ENCODE measurements at places on chromosomes 5 and 9.
A peak's percentile ranks its signal among the peaks of the same experiment; 100 is the strongest.

DNA sequence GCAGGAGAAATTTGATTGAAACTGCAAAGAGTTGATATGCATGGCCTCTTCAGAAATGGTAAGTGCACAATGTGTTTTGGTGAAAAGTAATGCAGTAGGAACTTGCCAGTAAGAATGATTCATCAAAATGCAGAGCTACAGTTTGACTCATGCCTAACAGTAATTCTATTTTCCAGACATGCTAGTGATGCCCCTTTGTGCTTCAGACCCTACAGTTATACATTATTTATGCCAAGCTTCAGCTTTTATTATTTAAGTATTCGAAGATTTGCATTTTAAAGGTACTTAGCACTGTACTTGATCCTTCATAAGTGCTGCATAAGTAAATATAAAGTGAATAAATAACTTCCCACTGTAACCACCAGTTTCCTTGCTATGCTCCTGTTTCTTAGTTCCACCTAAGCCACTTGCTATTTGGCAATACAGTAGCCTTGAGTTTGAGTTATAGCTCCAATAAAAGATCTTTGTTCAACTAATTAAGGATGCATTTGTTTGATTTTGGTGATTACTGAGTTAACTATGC lies 3.6 kb upstream of the SPATA31E1 start:
- DNase-seq = peak; percentile 83

DNA sequence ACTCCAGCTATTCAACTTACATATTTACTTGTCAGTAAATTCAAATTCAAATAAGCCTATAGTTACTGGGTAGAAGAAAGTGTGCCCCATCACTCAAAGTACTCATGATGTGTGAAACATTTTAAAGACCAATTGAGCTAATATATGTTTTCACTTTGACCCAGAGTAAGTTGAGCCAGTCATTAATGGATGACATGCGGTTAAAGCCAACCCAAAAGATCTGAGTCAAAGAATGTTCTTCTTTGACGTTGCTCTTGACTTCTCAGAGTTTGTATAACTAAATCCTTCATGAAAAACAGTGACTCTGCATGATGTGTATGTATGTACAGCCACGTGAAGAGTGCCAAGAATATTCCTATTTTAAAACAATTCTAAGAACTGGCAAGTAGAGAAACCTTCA lies 237.4 kb downstream of the NR2F1-AS1 start:
- DNase-seq = peak; percentile 22

GRCh38 chr9:10525972-10526371 lies 86.8 kb downstream of the PTPRD start:
- no peak for DNase-seq

DNA sequence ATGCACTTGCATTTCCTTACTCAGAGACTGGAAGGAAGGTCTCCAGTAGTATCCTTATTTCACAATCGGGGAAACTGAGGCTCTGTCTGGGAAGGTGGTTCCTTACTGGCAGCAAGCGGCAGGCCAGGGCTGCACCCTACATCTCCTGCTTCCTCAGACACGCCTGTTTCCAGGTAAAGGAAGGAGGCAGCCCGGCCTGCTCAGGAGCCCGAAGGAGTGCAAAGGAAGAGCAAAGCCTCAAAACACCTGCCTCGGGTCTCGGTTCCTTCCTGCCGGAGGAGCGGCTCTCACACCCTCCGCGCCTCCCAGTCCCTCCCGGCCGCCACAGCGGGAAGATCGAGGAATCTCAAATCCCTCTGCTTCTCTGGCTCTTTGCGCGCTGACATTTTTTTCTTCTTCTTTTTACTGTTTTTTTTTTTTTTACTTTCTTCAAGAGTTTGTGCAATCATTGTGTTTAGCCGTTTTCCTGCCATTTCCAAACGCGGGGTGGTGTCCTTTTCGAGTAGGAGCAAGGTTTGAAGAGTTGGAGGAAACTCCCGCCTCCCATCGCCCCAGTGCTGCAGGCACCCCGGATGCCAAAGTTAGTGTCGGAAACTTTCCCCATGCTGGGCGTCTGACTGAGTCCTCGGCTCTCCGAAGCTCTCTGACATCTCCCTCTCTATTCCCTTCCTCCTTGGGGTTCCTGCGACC lies 1.0 kb downstream of the GGTA1 start:
- peak; percentile 69 for DNase-seq

DNA sequence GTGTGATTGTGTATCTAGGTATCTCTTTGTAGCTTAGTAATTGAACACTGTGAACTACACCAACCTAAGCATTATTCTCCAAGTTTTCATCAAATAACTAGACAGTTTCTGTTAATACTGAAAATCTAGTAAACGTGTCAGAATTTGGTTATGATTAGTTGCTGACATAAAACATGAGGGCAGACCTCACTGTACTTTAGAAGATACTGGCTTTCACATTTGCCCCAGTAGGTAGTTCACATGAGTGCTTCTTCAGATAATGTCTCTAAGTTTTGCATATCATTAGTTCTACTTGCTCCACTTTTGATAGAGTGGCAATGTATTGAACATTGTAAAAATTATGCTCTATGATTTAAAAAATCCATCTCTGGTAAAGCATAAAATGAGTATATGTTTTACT lies 7.1 kb downstream of the CDKN2B start:
- no peak for DNase-seq

DNA sequence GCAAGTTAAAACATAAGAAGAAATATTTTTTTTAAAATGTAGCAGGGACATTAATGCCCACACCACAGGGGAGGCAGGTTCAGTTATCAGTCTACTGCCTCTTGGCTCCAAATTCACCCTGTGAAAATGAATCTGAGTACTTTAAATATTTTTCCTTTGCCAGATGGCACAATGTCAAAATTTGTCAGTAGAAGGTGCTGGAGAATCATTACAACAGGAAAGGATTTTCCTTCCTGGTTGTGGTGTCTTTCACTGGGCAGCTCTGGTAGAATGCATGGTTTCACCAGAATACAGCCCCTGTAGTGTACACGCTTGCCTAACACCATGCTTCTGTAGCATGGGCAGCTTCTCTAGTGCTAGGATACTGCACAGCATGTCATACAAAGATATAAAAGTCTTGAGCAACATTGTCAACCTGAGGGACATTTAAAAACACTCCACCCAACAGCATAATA lies 9.7 kb upstream of the SREK1 start:
- no peak for DNase-seq

GRCh38 chr9:76456202-76456926 lies 2.6 kb upstream of the GCNT1 start:
- DNase-seq = peak; percentile 56

GRCh38 chr5:219460-219863 lies 1.3 kb downstream of the SDHA start:
- peak; percentile 52 for DNase-seq

DNA sequence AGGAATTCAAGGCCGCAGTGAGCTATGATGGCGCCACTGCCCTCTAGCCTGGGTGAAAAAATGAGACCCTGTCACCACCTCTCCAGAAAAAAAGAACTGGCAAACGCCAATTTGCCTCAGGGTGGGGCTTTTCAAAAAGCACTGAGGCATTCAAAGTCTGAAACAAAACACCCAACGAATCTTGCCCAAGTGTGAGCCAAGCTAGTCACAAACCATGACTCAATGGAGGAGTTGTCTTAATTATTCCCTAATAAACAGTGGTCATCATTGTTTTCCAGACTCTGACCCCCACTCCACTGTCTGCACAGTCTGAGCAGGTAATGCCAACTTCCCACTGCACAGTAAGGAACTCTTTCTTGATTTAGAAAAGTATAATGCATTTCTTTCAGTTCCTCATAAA lies 16.8 kb downstream of the FRMD3 start:
- DNase-seq = no peak

DNA sequence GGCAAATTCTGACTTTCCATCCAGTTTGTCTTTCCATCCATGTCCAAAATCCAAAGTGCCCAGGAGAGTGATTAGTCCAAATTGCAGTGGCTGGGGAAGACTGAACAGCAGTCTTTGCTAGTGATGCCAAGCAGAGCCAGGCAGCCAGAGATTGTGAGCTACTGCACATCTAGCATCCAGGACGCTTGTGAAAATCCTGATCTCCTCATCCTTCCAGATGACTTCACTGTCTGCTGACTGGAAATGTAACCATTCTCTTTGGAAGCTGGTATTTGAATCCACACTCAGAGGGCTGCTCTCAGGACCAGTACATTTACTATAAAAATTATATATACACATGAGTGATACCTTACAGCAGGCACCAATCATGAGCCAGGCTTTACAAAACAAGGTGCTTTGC lies 49.6 kb downstream of the MACROH2A1 start:
- DNase-seq = no peak

DNA sequence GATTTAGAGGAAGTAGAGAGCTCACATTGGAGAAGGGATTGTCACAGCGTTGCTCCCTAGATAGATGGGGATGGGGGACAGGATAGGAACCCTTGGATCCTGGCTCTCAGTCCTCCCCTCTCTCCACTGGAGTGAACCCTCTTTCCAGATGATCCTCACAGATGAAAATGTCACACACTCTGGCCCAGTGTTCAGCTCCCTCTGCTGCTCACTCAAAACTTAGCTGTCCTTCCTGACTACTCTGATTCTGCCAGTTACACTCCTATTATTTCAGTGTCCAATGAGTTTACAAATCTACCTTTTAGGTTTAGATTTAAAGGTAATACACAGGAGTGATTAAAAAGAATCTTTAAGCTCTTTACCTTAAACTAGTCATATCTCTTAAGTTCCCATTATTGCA lies 5.8 kb upstream of the SPINK7 start:
- DNase-seq = no peak

- peak; percentile 31 for DNase-seq
Observed at GRCh38 chr5:60943624-60944023, 1.2 kb downstream of the ERCC8 start.

DNA sequence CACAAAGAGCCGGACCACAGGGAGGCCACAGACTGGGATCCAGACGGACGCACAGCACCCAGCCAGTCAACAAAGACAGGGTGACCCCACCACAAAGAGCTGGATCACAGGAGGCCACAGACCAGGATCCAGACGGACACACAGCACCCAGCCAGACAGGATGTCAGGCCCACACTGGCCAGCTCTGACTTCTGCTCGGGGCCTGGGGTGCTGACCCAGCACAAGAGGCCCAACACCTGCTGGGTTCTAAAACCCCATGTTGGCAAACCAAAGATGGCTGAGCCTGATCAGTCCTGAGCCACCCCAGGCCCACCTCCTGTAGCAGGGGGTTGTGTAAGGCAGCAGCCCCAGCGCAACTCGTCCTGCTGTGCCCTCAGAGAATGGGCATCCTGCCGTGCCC lies 5.2 kb upstream of the DPH7 start:
- DNase-seq = no peak

DNA sequence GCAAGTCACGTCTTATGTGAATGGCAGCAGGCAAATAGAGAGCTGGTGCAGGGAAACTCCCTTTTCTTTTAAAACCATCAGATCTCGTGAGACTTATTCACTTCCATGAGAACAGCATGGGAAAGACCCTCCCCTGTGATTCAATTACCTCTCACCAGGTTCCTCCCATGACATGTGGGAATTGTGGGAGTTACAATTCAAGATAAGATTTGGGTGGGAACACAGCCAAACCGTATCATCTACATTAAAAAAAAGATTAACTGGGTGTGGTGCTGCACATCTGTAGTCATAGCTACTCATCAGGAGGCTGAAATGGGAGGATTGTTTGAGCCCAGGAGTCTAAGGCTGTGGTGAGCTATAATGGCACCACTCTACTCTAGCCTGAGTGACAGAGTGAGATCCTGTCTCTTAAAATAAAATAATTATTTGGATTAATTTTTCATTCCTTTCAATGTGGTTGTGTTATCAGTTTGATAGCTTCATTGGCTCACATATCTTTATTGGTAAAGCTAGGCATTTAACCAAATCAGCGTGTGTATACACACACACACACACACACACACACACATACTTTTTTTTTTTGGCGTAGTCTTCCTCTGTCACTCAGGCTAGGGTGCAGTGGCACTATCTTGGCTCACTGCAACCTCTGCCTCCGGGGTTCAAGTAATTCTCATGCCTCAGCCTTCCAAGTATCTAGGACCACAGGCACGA lies 21.8 kb downstream of the DENND4C start:
- DNase-seq = peak; percentile 2

DNA sequence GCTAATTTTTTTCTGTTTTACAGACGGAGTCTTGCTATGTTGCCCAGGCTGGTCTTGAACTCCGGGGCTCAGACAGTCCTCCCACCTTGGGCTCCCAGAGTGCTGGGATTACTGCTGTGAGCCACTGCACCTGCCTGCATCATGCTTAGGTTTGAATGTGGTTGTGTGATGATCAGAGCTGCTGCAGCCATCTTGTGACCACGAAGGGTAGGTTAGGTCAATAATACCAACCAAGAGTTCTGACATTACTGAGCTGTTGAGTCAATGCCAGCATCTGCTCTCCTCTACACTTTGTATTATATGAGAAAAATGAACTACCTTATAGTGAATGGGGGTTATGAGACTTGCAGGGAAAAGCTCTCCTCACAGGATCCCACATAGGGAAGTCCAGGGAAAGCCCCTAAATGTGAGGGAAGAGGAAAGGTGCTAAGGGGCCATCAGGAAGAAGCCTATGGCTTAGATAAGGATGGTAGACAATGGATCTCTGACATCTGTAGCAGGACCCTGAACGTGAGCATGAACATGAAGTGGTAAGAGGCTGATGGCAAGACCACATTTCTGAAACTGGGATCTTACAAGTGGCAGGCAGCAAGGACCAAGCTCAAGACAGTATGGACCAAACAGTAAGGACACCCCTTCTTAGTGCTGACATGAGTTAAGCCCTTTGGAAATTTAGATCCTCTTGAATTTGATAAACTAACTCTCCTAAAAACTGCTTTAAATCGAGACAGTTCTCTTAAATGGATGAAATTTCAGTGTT lies 75.7 kb upstream of the ZNF169 start:
- DNase-seq = no peak

GRCh38 chr9:131036529-131037334 lies 27.8 kb downstream of the LAMC3 start:
- DNase-seq = no peak

GRCh38 chr9:22170990-22171670 lies 162.0 kb upstream of the CDKN2B start:
- peak; percentile 4 for DNase-seq

GRCh38 chr9:34289159-34289558 lies 39.9 kb downstream of the KIF24 start:
- no peak for DNase-seq

DNA sequence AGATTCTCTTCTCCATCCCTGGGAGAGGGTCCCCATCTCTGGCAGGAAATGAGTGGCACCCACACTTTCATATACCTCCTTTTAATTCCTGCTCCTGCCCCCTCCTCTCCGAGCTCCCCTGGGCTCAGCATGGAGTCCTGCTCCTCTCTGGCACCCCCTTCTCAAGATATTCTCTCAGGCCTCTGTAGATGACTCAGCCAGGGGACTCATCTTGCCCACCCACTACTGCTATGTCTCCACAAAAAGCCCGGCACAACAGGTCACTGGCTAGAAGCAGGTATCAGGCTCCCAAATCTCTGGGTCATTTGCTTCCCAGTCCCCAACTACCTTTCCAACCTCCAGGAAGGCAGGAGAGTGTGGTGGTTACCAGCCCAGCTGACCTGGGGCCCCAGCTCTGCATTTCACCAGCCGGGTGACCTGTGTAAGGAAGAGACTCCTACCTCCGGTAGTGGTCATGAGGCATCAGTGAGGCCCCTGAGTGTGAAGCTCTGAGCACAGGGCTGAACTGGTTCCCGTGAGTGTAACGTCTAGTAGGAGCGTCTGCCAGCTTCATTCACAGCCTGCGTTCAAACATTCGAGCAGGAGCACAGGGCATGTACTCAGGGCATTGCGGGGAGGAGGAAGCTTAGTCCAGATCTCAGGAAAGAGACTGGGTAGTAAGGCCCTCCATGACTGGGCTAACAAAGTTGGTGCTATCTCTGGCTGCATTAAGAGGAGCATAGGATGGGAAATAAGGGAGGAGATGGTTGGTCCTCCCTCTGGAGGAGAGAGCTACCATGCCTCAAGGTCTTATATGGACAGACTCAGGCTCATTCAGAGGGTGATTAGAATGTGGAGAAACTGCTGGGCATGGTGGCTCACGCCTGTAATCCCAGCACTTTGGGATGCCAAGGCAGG lies 63.7 kb downstream of the LMX1B start:
- DNase-seq = no peak
